Activated CD4-positive, alpha-beta T cell treated with anti-CD3 and anti-CD28 coated beads for 36 hours (primary cell): ENCODE measurements at places on chromosomes 13 and 19.
A peak's percentile ranks its signal among the peaks of the same experiment; 100 is the strongest.

GRCh38 chr19:39412867-39413271 lies 400 bp downstream of the PLEKHG2 start:
- peak; percentile 34 for DNase-seq

- DNase-seq, result no peak
Measured at GRCh38 chr13:95533545-95534160, 18.9 kb upstream of the CLDN10 start.

- peak; percentile 36 for DNase-seq
Measured at GRCh38 chr19:49333418-49333805, 1.8 kb upstream of the CD37 start.

GRCh38 chr13:113272701-113273181 lies 24.3 kb upstream of the LAMP1 start:
- DNase-seq, result no peak

- no peak for DNase-seq
Measured at GRCh38 chr19:20044663-20045062, 5.4 kb upstream of the ZNF682 start.

GRCh38 chr13:30329009-30329585 lies 21.7 kb upstream of the KATNAL1 start:
- no peak for DNase-seq

DNA sequence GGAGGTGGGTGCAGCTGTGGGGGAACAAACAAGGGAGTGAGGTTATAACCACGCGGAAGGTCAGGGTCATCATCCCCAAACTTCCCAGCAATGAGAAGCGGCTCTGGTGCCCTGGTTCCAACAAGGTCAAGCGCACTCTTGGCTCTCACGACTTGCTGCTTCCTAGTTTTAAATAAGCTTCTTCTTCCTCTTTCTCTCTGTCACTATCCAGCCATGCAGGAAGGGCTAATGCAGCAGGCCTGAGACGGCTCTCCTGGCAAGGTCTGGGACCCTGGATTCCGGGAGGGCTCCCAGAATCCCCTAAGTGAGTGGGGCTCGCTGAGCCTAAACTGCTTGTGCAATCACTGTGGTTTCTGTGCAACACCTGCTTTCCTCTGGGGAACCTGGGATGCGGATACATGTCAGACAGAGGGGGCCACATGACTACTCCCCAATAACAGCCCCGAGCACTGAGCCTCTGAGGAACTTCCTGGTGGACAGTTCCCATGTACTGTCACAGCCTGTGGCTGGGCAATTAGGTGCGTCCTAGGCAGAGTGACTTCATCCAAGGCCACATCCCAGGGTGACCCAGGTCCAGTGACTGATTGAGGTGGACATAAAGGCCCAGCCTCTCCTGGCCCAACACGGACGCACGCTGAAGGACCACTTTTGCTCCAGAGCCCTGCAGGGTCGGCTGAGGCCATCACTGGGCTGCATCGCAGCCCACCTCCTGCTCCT lies 24.2 kb downstream of the VRK3 start:
- no peak for DNase-seq
